ENCODE measurements at places on chromosomes 4 and X.

GRCh38 chr4:61336488-61336887, 136.4 kb downstream of the ADGRL3 start:
- DNase-seq, result no peak

DNA sequence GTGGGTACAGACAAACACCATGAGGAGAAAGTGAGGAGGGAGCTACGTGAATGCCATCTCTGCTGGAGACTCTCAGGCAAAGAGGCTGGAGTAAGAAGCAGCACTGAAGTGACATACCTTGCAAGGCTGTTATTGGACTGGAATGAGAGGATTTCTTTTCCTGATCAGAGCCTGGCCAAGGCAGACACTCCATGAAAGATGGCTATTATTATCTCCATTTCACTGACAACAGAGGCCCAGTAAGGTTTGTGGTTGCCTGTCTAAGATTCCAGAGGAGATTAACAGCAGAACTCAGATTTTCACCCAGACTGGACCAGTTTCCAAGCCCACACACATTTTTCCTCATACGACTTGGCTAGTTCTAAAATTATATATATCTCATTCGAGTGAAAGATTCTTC, 162.0 kb upstream of the EOLA2 start:
- DNase-seq, result no peak

DNA sequence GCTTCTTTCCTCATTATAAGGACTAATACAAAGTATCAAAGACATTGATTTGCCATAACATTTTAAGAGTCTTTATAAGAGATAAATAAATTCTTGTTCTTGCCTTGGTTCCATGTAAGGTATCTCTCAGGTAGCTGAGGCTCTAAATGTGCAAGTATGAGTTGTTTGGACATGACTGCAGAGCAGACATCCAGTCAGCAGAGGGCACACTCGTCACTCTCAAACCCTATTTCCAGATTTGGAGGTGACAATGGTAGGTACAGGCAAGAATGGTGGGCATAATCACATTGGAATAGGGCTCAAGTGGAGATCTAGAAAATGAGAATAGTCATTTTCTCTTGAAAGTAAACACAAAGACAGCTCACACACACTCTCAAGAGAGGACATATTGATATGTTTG, 133.3 kb upstream of the ZIC3 start:
- DNase-seq, result peak; percentile 14

DNA sequence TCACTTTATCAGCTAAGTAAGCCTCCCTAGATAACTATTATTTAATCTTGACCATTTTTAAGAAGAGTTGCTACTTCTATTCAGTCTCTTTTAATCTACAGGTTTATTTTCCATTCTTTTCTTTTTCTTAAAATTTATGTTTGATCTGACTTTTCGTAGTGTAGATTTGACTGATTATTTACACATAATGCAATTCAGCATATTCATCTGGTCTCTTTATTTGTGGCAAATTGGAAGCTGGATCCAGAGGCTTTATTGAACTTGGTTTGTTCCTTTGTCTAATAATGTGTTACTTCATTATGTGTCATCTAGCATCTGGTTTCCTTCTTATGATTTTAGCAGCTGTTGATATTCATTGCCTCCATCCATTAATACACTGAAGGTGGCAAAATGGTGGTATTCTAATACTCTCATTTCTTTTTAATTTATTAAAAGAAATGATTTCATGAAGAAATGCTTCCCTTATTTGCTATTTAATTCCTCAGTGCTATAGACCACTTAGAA, 113.0 kb downstream of the FBXW7 start:
- DNase-seq, result no peak

DNA sequence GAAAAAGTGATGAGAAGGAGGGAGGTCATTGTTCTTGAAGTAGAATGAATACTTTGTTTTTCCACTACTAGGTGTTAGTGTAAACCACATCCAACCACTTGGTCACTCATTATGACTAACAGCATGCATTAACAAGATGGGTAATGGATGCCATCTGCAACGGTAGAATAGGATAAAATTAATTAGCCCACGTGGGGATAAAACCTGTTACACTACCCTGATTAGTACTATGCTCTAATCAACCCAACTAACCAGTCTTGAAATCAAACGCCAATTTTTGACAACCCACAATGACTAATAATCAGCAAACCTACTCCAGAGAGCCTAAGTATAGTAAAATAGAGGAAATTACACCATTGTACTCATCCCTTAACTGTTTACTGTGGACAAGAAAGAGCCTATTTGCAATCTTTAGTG, 93.4 kb upstream of the MCF2 start:
- no peak for DNase-seq

DNA sequence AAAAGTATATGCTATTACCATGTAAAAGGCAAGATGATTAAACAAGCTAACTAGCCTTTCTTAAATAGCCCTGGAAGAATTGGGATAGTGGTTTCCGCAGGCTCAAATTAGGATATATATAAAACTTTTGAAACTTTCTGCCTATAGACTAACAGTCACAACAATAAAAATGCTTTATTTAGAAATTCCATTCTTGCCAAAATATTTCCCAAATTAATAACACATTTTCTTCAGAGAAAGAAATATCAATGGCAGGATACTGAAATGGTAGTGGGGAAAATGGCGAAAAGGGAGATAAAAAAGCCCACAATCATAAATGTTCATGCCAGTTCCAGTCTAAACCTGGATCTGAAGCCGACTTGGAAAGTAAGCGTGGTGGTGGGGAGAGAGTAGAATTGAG, 56.0 kb downstream of the MAD2L1 start:
- no peak for DNase-seq

GRCh38 chr4:9943761-9944160, 77.5 kb downstream of the SLC2A9 start:
- DNase-seq, result no peak

GRCh38 chr4:69773484-69773883, 13.1 kb upstream of the SULT1B1 start:
- DNase-seq, result no peak

- DNase-seq, result no peak
Observed at GRCh38 chr4:66575008-66575696, 904.9 kb upstream of the EPHA5 start.

DNA sequence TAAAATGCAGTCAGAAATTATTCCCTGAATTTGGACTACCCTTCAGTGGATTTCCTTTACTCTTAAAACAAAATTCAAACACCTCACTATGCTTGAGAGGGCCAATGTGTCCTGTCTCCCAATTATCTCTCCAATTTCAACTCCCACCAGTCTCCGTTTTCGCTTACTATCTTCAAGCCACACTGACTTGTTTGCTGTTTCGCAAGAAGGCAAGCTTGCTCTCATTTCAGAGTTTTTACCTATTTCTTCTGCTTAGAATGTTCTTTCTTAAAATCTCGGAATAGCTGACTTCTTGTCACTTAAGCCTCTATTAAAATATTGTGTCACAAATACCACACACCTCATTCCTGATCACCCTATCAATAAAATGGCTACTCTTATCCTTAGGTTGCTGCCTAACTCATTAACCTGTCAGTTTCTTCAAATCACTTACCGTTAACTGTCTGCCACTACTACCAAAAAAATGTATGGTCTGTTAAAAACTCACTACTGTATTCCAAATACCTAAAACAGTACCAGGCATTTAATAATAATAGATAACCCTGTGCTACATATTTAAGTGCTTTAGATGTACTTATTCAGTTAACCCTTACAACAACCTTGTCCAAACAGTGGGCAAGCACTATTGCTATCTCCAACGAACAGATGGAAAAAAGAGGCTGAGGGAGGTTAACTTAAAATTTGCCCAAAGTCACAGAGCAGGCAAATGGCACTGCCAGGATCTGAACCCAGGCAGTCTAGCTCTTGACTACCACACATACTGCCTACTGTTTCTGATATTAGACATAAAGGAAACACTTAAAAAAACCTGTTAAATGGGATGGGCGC, 2.9 kb downstream of the UBA6 start:
- peak; percentile 40 for DNase-seq

GRCh38 chr4:37082912-37083311, 161.6 kb upstream of the NWD2 start:
- peak; percentile 24 for DNase-seq

- DNase-seq, result no peak
Observed at GRCh38 chr4:13535118-13535517, 9.2 kb downstream of the NKX3-2 start.

DNA sequence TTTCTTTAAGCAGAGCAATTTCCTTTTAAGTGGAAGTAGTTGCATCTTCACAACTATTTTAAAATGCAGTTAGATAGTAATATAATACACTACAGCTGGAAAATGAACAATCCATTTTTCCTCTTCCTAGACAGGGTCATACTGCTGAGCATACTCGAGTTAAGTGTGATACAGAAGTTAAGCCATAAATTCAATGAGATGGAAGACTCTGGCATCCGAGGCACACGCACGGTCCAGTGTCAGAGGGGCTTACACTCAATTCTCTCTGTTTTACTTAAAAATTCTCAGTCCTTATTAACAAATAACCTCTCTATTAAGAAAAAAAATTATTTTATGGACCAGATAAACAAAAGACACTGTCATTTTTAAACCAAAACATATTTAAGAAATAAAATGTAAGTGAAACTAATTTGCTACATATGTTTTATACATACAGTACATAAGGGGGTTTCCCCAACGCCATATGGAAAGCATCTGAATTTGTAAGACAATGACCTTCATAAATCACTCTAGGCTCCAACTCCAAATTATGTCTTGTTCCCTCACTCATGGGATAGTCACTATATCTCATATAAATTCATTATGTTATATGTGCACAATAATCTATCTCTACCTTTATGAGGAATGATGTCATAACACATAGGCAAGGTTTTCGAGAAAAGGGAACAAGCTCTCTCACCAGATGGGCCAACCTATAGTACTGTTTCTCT, 315.3 kb downstream of the PAPSS1 start:
- DNase-seq, result no peak

DNA sequence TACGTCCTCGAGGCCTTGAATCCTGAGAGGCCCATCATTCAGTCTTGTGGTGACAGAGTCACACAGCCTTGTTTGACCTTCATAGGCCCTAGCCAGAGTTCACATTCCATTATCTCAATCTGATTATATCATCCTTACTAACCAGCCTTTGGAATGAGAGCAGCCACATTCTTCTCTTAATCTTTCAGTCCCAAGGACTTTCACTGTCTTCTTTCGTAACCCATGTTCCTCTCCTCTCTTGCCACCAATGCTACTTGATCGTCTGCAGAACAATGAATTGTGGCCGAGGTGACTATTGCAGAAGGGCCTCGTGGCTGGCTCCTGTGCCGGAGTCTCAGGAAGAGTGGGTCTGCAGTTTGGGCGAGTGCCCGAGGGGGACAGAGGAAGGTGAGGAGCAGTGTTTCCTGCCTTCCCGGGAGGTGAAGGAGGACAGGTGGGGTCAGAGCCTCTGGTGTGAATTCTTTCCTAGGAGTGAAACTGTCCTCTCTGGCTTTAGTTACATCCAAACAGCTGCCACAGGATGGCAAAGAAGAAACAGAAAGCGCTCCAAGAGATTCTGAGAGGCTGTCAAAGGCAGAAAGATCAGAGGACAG, 94.6 kb downstream of the LIMCH1 start:
- DNase-seq, result no peak

GRCh38 chr4:122912810-122913575, 9.4 kb downstream of the NUDT6 start:
- no peak for DNase-seq

DNA sequence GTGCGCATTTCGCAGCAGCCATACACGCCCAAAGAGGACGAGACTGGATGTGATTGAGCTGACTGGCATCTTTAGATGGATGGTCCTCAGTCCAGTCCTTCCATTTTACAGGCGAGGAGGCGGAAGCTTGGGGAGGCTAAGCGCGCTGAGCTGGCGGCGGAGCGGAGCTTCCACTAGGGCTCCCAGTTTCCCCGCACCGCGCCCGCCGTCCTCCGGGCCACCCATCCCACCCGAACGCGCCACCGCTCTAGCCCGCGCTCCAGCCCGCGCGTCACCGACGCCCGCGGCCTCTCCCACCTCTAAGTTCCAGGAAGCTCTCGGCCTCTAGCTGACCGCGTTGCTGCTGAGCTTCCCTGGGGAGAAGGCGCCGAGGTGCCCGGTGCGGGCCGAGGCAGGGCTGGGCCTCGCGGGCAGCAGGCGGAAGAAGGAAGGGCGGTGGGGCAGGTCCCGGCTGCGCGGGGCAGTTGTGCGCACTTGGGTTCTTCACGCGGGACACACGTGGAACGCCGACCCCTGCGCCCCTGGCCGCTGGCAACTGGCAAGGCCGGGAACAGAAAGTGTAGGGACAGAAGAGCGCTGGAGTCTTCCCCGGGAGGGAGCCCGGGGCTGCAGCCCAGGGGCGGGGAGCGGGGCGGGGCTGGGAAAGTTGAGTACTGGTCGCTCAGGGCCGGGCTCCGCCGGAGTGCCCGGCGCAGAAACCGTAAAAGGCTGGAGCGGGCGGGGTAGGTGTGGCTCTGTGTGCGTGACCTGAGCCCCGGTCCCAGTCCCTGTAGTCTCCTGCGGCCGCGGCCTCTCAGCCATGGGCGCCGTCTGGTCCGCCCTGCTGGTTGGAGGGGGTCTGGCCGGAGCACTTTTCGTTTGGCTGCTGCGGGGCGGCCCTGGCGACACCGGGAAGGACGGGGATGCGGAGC, at the start of gene STBD1:
Gene STBD1 (plus strand): TSS at position 763 of the 911 bp plus-strand sequence. CDS start 37 bp downstream, at position 800.
- peak; percentile 78 for DNase-seq

- DNase-seq, result no peak
Observed at GRCh38 chrX:54193085-54193821, 10.2 kb upstream of the FAM120C start.

DNA sequence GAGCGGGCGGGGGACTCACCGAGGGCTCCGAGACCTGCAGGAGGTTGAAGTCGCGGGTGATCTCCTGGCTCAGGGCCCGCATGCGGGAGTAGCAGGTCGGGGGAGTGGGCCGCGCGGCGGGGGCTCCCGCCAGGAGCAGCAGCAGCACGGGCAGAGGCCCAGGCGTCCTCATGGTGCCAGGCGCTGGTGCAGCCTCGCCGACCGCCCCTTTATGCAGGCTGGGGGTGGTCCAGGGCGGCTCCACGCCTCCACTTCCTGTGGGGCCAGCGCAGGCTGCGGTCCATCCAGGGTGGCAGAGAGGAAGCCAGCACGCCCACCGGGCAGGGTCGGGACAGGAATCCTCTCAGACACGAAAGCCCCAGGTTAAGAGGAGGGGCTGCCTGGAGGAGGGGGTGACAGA, at the start of gene CYTL1:
Gene CYTL1 (minus strand): TSS at position 185 of the 400 bp plus-strand sequence. CDS start 13 bp downstream, at position 172.
- DNase-seq, result no peak

DNA sequence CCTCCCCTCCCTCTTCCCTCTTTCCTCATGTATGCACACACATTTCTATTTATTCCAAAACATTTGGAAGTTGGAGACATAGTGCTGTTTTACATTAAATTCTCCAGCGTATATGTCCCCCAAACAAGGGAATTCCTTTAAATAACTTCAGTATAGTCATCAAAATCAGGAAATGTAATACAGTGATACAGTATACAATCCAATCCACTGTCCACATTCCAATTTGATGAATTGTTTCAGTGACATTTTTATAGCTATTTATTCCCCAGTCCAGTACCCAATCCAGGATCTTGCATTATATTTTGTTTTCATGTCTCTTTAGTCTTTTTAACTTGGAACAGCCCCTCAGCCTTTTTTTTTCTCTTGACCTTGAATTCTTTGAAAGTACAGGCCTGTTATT, 233.0 kb downstream of the DKK2 start:
- no peak for DNase-seq

GRCh38 chr4:95317085-95317793, 231.5 kb downstream of the UNC5C start:
- no peak for DNase-seq

All from OCI-M1 (cell line).